ENCODE measurements at places on chromosomes 4 and X.

DNA sequence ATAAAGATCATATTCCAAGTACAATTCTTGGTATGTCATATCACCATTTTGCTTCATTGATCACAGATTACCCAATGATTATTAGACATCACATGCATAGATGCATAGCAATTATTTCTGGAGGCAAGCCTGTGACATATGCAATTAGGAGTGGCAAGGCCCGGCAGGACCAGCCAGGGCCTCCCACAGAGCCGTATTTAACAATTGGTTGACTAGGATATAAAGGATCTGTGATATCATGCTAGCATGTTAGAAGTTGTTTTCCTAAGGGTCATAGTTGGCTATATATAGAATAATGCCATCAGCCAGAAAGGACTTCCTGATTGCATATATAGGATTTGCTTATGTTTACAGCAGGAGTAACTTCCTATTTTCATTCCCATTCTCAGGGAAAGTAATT is 103.5 kb upstream of the OTUD4 start:
- DNase-seq, result no peak

DNA sequence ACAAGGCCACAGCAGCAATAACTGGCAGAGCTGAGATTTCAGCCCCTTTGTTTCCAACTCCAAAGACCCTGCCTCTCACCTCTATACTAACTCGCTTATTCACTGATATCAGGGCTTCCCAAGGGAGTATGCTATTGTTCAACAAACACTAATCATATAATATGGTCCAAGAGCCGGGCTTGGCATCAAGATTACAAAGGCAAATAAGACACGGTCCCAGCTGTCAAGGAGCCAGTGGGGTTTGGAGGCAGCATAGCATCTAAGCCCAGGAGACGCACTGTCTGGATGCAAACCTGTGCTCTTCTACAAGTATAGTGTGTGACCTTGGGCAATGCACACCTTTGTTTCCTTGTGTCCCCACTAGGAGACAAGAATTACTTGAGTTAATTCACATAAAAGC is 28.7 kb downstream of the PAPSS1 start:
- DNase-seq, result no peak

- DNase-seq, result no peak
Measured at GRCh38 chr4:39587881-39588280, 50.8 kb downstream of the SMIM14 start.

GRCh38 chrX:125954236-125954635 is 211.9 kb downstream of the DCAF12L2 start:
- DNase-seq, result no peak

DNA sequence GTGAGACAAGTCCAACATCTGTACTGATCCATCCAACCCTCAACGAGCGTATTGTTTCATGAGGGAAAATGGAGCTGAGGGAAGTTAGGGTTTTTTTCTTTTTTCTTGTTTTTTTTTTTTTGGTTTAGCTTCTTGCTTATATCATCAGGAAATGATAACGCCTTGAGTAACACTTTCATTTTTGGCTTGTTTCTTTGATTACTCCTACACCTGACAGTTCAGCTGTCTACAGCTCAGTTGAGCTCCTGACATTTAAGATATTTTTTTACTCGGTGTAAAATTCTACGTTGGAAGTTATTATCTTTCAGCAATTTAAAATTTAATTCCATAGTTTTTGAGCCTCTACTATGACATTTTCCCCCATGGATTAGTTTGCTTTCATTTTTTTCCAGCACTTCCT is 691.0 kb upstream of the HTR2C start:
- no peak for DNase-seq

All from NCI-H1694 (cell line).